AML-193 (cell line): ENCODE measurements at places on chromosomes 12 and 14.

DNA sequence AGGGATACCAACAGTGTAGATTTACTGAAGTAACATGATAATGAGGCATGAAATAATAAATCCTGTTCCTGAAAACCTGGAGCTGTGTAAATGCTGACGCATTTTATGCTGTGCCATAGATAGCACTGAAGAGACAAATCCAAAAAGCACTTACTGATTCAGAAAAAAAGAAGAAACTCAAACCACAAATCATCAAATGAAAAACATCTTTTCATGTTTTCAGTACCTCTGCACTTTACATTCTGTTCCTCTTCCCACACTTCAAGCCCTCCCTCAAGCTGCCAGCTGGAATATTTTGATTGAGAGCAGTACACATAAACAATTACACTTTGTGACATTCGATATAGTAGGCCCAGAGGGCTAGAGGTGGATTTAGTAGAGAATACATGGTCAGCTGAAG lies 362.3 kb downstream of the NAV3 start:
- DNase-seq: no peak

DNA sequence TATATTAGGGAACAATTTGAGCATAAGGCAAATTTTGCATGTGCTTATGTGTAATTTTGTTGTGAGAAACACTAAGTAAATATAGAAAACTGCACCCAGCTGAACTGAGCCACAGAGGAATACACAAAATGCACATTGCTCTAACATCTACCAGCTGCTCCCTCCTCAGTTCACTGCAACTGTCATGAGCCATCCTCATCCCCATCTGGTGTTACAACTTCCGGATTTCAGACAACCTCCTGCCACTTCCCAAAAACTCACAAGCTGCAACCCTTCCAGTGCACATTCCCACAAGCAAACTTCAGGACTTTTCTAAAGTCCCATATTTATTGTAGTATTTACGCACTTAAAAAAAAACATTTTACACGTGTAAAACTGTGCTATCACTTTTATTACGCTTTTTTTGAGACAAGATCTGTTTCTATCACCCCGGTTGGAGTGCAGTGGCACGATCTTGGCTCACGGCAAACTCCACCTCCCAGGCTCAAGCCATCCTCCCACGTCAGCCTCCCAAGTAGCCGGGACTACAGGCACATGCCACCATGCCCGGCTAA lies 169.1 kb upstream of the TBX3 start:
- no peak for DNase-seq

DNA sequence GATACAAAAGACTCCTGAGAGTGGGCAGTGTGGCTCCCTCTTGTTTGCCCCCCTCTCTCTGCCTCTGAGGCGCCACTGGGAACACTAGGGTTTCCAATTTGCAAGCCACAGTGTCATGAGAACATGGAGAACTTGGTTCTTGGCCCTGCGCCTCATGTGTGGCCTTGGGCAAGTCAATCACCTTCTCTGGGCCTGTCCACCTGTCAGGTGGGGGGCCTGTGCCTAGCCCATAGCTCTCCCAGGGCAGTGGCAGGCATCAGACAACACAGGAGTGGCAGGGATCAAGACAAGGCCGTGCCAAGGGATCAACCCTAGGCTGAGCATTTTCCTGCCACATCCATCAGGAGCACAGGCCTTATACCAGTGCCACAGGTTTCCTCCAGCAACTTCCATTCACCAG lies 185.3 kb downstream of the CALM1 start:
- no peak for DNase-seq

- no peak for DNase-seq
Measured at GRCh38 chr12:111780166-111780565, 13.4 kb downstream of the ALDH2 start.

DNA sequence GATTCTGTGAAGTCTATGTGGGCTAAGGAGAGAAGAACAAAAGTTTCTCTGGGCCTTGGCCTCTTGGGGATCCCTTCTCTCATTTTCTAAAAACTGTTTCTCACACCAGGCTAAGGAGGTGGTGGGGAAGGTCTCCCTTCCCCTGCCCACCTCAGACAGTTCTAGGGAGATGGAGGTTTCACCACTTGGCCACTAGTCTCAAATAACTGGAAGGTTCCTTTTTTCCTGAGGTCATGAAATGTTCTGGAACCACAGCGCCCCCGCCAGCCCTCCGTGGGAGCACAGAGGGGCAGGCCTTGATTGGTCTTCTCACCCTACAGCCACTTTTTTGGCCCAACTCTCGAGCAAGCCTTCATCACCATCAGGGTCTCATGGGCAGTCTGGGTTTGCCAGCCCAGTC lies 12.6 kb downstream of the C12orf43 start:
- no peak for DNase-seq

DNA sequence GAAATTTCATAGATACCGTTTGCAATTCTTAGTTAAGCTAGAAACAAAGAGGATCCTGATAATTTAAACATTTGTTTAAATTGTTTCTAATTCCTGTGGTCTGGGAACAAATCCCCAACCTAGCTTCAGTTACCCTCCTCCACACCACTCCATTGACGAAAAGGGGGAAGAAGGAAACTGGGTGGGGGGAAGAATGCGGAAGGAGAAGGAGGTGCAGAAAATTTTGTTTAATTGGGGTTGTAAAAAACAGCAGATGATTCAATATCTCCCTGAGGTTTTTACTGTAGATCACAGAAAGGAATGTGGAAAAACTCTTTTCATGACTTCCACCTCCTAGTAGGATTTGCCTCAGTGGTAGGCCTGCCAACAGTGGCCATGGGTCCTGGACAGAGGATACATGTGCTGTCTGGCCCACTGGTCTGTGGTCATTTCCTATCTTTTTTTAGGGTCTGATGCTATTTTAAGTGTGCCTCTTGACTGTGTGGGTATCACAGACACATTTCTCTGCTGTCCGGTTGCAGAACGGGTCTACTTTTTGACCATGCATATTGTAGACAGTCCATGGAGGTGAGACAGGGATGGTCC lies 122.9 kb upstream of the PCED1B start:
- no peak for DNase-seq

GRCh38 chr14:92676403-92677086 lies 71.9 kb downstream of the LGMN start:
- no peak for DNase-seq

- DNase-seq: peak; percentile 6
Measured at GRCh38 chr14:85943192-85943591, 413.2 kb downstream of the FLRT2 start.

- no peak for DNase-seq
Measured at GRCh38 chr12:58959639-58960300, 39.5 kb upstream of the LRIG3 start.

DNA sequence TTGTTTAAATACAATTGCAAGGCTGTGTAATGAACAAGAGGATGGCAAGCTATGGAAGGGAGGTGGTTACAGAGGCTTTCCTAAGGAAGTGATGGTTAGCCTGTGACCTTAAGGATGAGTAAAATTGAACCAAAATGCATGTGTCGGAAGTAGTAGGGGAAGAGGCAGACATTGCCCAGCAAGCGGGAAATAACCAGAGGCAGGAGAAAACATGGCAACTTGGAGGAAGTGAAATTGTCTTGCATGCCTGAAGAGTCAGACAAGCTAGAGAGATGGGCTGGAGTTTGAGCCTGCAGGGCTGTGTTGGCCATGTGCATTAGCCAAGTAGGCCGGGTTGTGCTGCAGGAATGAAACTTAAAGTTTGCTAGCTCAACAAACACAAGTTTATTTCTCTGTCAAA lies 96.2 kb downstream of the BTG1 start:
- DNase-seq: no peak

DNA sequence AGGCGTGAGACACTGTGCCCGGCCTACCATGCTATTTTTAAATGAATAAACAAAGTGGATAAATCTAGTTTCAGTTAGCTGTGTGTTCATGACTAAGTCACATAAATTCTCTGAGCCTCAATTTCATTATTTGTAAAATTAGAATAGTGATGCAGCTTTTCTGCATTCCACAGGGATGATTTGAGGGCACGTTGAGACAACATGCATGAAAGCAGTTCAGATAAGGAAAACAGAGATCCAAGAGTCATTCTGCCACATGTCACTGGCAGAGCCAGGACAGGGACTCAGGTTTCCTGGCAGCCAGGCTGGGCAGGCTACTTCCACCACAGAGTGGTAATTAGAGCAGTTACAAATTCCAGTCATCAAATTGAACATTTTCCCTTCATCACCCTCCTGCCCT lies 2.9 kb upstream of the PPP4R4 start:
- DNase-seq: no peak

GRCh38 chr14:103288076-103288766 lies 45.8 kb upstream of the EIF5 start:
- no peak for DNase-seq

DNA sequence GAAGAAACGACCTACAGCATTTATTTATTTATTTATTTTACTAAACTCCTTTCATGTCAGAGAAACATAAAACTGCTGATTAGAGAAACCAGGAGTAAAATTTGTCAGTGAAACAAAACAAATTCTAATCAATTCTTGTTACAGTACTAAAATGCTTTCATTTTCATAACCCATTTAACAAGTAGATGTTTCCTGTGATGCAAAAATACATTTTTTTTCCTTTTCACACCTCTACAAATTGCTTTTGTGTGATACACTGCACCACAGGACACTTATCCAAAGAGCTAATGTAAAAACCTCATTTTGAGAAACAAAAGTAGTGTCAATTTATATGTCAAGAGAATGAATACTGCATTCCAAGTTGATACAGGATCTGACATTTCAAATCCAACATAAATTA lies 155.1 kb downstream of the SYT1 start:
- DNase-seq: no peak

GRCh38 chr12:95440401-95440800 lies 33.6 kb upstream of the METAP2 start:
- no peak for DNase-seq

DNA sequence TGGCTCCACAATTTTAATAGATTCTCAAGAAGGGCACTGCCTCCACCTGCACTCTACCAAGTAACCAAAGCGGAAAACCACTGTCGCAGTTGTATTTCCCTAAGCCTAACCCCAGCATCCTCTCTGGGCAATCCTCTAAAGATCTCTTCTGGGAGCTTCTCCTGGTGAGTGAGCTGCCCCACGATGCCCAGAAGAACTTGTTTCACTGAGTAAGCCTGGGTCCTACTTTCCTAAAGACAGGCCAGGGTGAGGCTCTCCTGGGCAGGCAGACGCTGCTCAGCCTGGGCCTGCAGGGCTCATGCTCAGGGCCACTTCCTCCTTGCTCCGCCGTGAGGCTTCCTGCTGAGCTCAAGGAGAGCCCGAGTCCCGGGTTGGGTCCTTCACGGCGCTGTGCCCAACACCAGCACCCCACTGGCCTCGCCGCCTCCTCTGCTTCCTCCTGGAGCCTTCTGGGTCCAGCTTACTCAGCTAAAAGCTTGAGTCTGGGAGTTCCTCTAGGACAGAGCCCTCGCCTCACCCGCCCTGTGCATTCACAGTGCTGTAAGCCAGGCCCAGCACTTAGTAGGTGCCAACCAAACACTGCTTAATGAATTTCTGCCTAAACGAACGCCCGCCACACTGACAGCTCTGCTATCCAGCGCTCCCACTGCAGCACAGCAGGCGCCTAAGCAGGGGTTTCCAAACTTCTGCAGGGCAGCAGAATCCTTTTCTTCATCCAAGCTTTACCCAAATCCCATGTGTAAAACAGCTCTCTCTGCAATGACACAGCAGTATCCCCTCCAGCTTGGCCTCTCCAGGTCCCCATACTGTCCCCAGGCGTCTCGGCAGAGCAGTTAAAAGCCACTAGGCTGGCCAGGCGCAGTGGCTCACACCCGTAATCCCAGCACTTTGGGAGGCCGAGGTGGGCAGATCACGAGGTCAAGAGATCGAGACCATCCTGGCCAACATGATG lies 5.7 kb downstream of the RAB35 start:
- peak; percentile 70 for DNase-seq

GRCh38 chr14:32710731-32711680 lies 227.7 kb upstream of the NPAS3 start:
- no peak for DNase-seq

GRCh38 chr14:101362529-101363260 lies 198.6 kb upstream of the DIO3 start:
- no peak for DNase-seq

DNA sequence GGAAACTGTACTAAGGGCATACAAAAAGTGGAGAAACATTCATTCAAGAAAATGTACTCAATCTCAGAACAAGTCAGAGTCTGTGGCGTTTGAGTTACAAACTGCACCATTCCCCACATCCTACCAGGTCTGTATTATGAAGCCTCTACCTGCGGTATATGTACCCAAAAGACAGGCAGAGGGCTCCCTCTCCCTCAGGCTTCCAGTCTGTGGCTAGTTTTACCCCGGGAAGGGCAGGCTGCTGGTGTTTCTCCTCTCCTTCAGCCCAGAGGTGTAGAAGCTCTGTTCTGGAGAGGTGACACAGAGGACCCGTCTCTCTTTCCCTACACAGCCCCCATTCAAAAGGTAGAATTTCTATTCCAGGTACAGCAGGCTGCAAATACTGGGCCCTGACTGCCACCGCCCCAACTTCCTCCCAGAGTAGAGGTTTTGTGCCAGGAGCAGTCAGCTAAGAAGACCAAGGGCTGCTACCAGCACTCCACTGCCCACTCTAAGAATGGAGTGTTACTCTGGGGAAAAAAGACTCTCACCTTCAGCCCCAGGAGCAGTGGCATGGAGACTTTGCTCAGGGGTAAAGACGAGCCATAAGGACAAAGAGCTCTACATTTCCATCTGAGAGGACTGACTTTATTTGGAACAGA lies 39.4 kb downstream of the PARP11 start:
- DNase-seq: no peak

- DNase-seq: no peak
Measured at GRCh38 chr14:95077345-95077744, 80.0 kb downstream of the DICER1 start.

DNA sequence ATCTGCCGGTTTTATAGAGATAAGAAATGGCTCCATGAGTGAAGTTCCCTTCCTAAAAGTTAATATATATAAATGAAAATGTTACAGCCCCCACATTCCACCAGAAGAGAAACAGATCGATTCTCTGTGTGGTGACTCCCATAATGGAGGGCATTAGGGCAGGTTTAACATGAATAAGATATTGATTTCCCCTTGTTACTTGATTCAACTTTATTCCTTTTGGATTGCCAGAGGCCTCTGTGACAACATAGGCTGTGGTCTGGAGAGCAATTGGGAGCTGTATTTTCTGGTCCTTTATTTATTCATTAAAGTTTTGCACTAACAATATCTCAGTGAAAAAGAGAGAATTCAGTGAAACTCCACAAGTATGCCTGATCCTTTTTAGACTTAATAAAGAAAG lies 125.2 kb upstream of the CCDC196 start:
- DNase-seq: no peak

DNA sequence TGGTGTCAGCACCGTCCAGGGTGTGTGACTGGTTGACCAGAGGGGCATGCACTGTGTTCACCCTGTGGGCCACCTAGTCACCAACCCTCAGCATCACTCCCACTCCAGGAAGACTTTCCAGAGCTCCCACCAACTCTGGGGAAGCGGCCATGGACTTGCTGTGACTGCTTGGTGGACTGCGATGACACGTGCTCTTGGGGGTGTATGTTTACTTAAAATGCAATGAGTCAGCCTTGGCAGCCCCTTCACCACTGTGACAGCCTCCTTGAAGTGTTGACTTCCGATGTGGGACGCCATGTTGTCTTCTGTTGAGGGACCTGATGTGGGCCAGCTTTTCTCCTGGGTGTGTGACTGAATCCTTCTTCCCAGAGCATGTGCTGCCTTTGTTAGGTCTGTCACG lies 151.1 kb upstream of the RTL1 start:
- DNase-seq: no peak
